Daoy (cell line): ENCODE measurements at places on chromosomes 11 and 22. TPM values are rescaled to one million over a fixed set of nuclear protein-coding genes. Genes with fewer than 3 reads are reported as not detected.

The TREH gene
- total RNA-seq: not detected in 2 replicates

- DNase-seq: no peak
Measured at GRCh38 chr11:110691926-110692325, 20.3 kb downstream of the ARHGAP20 start.

DNA sequence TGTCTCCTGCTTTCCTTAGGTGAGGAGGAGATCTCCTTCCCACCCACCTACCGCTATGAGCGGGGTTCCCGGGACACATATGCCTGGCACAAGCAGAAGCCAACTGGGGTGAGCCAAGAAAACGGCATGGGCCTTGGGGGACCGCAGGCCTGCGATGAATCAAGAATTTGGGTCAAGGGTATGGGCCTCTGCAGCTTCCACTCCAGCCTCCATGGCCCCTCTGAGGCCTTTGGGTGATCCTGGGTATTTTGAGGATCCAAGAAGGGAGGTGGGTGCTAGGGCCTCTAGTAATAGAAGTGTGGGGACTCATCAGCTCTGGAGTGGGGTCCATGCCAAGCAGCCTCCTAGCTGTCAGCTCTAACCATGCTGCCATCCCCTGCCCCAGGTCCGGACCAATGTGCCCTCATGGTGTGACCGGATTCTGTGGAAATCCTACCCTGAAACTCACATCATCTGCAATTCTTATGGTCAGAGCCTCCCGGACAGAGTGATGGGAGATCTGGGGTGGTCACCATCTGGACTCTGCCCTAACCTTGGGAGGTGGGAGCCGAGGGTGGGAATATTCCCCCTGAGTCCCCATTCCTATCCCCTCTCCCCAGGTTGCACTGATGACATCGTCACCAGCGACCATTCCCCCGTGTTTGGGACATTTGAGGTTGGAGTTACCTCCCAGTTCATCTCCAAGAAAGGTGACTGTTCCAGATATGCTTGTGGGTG, 8.6 kb downstream of the INPPL1 start:
- no peak for DNase-seq

The ADM2 gene
- 0.03 and 0.23 TPM in 2 replicates for total RNA-seq

The PANX3 gene
- total RNA-seq: not detected in 2 replicates

DNA sequence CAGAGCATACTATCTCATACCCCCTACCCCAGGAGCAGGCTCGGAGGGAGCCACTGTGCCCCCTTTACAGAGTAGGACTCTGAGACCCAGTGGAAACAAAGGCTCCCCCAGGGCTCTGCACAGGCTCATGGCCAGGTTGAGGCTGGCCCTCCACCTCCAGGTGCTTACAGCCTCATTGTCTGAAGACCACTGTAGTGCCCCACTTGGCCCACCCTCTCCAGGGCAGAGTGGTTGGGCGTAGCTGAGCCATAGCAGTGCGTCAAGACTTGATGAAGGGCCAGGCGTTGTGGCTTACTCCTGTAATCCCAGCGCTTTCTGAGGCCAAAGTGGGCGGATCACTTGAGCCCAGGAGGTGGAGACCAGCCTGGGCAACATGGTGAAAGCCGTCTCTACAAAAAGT, 1.7 kb downstream of the ANKRD13D start:
- DNase-seq: no peak

DNA sequence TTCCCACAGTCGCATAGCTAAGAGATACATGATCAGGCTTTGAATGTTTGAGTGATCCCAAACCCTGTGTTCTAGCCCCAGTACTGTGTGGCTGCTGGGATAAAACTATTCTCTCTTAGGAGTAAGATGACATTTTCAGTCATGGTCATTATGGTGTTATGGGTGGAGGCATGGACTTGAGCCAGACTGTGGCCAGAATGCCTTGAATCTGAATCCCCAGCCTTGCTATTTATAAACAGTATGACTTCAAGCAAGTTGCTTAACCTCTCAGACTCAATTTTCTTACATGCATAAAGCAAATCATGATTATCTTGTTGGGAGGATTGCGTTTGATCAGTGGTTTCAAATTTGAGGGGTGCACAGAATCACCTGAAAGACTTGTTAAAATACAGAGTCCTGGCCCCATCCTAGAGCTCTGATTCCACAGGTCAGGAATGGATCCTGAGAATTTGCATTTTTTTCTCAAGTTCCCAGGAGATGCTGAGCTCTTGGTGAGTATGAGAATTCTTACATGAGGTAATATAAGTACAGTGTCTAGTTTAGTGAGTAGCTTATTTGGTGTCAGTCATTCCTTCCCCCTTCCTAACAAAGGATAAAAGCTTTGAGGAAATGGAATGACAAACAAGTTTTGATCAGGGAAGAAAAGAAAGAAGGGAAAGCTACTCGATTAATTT, 571.7 kb downstream of the METTL15 start:
- no peak for DNase-seq

DNA sequence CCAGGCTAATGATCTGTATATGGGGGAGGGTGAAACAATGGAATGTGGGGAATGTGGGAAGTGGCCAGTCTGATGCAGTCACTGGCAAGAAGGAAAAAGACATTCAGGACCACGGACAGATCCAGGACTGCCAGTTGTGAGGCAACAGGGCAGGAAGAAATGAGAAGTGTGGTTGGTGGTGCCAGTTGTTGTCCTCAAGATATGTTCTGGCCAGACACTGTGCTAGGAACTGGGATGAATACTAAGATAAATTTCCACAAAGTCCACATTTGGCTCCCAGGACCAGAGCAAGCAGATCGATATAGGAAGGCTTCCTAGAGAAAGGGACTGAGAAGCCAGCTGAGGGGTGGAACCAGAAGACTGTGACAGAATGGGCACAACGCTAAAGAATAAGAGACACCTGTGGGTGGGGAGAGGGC, 6.8 kb upstream of the TPBGL start:
- DNase-seq: peak; percentile 54

The PGA5 gene
- not detected in 2 replicates for total RNA-seq

DNA sequence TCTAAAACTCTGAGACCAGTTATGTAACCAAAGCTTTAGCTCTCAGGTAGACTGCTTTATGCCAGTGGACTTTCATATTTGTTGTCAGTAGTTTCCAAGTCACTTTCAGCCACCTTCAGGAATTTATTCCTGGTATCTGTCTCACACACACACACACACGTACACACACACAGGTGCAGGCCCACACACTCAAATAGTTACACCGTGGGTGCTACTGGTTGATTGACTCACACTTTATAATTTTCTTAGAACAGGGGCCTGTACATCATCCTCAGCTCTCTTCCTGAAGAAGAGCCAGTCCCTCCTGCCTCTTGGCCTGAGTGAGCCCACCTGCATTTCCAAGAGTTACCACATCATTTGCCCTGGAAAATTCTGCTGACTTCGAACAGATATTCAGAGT, 555.2 kb downstream of the SOX6 start:
- no peak for DNase-seq

DNA sequence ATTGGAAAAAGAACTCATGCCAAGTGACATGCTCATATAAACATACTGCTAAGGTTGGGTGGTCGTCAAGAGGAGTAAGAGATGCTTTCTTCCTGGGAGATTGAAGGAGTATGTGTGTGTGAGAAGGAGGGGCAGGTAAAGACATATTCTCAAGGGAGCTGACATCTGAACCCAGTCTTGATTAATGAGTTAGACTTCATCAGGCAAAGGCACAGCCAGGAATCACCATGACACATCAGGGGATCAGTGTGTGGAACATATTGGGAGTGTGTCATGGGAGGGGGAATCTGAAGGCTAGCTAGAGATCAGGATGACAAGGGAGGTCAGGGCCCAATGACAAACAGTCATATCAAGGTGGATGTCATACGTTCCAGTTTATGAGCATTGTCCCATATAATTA, 14.9 kb downstream of the CNTF start:
- DNase-seq: no peak

GRCh38 chr11:7060868-7061267, 27.9 kb upstream of the RBMXL2 start:
- DNase-seq: peak; percentile 34

DNA sequence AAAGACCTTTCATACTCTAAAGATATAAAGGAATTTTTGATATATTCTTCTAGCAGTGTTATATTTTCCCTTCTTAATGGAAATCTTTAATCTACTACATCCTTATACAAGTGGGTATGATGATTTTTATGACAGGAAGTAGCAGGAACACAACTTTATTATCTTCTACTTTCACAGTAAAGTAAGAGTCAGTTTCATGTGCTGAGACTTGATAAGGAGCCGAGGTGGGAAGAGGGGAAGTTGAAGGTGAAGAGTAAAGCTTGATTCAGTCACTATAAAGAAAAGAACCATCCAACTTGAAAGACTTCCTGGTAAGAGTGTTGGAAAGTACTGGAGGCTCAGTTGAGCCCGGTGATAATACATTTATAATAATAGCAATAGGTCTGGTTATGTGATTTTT, 82.1 kb upstream of the PTH start:
- DNase-seq: no peak

GRCh38 chr11:78929207-78929905, 354.7 kb upstream of the NARS2 start:
- DNase-seq: no peak

- no peak for DNase-seq
Measured at GRCh38 chr22:36922105-36922608, 8.7 kb downstream of the CSF2RB start.

DNA sequence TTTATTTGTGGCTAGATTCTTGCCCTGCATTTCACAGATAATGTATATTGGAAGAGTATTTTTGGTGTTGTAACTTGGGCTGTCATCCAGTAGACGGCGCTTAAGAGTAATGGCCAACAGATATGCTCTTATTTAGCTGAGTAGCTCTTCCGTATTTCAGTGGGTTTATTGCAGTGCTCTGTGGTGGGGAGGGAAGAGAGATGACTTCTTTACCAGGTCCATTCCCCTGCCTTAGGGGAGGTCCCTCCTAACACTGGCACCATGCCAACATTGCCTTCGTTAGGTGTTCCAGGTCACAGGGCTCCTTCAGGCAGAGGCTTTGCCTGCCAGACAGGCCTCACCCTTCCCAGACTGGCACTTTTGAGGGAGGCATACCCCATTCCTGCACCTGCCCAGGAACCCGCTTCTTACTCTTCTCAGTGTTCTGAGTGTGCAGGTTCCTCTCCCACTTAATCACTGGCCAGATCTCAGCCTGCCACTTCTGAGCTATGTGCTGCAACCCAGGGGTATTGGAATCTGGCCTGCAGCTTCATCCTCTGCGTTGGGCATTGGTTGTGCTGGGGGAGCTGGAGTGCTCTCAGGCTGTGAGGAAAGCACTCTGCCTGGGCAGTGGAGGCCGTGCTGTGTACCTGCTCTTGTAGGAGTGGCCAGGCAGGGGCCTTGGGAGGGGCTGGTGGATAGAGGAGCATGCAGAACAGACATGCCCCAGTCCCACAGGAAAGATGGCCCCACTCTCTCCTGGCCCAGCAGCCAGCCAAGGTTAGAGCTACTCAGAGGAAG, 29.4 kb upstream of the SLN start:
- peak; percentile 43 for DNase-seq

- no peak for DNase-seq
Measured at GRCh38 chr22:46378426-46379065, 43.0 kb downstream of the TRMU start.

GRCh38 chr11:11149671-11150459, 203.2 kb downstream of the CSNK2A3 start:
- DNase-seq: no peak

The NRGN gene
- total RNA-seq: 2.7 and 3.4 TPM in 2 replicates

The TYR gene
- total RNA-seq: not detected in 2 replicates

DNA sequence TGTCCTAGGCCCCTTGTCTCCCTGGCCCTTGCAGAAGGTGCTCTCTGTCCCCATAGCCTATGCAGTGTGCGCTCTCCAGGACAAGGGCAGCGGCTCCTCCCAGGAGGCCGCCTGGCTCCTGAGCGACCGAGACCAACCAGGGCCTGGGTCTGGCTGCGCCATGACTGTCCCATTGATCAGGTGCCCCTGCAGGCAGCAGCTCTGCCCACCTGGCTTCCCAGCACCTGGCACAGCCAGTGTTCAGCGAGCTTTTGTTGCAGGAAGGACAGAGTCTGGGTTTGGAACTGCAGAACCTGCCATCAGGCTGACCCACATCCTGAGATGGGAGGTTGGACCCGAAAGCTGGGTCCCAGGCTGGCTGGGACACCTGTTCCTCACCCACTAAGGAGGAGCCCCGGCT, 1001.1 kb downstream of the BRD1 start:
- DNase-seq: no peak

The OR5B21 gene
- total RNA-seq: not detected in 2 replicates

The HBG2 gene
- not detected in 2 replicates for total RNA-seq

The OSM gene
- total RNA-seq: 0.06 TPM in 1 of 2 replicates, not detected in the other
